ENCODE measurements at places on chromosomes 11 and 22.

GRCh38 chr11:2940921-2941821, 12.0 kb upstream of the PHLDA2 start:
- DNase-seq: no peak

DNA sequence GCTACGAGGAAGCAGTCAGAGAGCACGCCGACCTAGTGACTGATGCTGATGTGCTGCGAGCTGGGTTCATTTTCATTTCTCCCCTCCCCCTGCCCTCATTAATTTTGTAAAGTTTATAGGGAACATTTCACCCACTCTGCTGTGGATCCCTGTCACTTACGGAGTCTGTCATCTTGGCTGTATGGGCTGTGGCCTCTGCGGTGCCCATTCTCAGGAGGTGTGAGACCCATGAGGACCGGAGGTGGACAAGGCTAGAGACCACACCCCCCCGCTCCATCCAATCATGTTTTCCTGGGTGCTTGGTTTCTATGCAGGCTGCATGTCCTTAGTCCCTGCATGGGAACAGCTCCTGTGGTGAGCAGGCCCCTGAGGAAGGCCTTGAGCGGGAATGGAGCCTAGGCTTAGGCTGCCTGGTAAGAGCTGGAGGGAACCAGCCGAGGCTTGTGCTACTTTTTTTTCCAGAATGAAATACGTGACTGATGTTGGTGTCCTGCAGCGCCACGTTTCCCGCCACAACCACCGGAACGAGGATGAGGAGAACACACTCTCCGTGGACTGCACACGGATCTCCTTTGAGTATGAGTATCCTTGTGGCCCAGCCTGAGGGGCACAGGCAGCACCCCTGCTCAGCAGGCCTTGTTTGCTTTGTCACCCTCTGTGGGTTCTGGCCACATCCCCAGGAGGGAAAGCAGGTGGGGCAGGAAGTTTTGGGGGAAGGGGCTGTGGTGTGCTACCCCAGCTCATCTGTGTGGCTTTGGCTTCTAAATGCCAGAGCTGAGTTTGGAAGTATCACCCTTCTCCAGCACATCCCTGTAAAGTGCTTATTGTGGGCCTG, 19.1 kb downstream of the CLDN5 start:
- no peak for DNase-seq

GRCh38 chr11:115444542-115444941, 59.7 kb downstream of the CADM1 start:
- no peak for DNase-seq

GRCh38 chr11:103633819-103634590, 402.4 kb upstream of the DDI1 start:
- no peak for DNase-seq

DNA sequence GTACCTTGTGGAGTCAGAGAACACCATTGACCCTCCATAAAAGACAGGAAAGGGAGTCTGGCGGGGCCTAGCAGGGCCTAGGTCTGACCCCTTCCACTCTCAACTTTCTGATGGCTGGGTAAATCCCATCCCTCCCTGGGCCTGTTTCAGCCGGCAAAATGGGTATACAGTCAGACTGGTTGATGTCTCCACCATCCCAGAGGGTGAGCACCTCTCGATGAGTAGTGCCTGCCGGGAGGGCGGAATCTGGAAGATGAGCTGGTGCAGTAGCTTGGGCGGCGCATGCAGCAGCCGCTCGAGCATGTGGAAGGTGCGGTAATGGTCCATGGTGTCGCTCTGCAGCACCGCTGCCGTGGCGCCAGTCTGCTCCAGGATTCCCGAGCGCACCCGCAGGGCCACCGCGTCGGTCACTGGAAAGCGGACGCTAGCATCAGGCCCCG, 528 bp downstream of the FIBP start:
- DNase-seq: no peak

Data from stimulated activated naive CD8-positive, alpha-beta T cell treated with anti-CD3 and anti-CD28 coated beads, Interleukin-15, Interleukin-2, amounts not matched to agents 100 U/mL and 50 U/mL, for 24 hours (primary cell).